Esophagus mucosa (tissue), 1 donor: ENCODE measurements at places on chromosomes 3 and 15. TPM values are rescaled to one million over a fixed set of nuclear protein-coding genes. Genes with fewer than 3 reads are reported as not detected.
A peak's percentile ranks its signal among the peaks of the same experiment; 100 is the strongest.

- no peak for ATAC-seq
Measured at GRCh38 chr3:29991198-29991597, 615.2 kb upstream of the TGFBR2 start.

- ATAC-seq = no peak
Measured at GRCh38 chr15:84658788-84659411, 901 bp upstream of the NMB start.

DNA sequence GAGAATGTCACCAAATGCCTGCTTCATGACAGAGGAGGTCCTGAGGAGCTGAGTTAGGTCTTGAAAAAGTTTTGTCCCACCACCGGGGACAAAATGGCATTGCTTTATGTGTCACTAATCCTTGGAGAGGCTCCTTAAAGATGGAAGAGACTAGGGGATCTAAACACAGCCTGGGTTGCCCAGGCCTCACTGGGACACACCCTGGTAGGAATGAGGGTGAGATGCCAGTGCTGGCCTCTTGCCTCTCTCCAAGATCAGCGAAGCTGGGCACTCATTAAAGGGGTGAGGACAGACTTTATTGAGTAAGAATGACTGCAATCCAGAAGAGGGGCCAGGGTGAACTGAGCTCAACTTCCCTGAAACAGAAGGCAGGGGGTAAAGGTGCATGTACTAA, 58.5 kb upstream of the KLF13 start:
- no peak for ATAC-seq

GRCh38 chr3:184538666-184539431, 22.7 kb upstream of the EPHB3 start:
- no peak for ATAC-seq

ARGFX gene
- total RNA-seq = not detected

DNA sequence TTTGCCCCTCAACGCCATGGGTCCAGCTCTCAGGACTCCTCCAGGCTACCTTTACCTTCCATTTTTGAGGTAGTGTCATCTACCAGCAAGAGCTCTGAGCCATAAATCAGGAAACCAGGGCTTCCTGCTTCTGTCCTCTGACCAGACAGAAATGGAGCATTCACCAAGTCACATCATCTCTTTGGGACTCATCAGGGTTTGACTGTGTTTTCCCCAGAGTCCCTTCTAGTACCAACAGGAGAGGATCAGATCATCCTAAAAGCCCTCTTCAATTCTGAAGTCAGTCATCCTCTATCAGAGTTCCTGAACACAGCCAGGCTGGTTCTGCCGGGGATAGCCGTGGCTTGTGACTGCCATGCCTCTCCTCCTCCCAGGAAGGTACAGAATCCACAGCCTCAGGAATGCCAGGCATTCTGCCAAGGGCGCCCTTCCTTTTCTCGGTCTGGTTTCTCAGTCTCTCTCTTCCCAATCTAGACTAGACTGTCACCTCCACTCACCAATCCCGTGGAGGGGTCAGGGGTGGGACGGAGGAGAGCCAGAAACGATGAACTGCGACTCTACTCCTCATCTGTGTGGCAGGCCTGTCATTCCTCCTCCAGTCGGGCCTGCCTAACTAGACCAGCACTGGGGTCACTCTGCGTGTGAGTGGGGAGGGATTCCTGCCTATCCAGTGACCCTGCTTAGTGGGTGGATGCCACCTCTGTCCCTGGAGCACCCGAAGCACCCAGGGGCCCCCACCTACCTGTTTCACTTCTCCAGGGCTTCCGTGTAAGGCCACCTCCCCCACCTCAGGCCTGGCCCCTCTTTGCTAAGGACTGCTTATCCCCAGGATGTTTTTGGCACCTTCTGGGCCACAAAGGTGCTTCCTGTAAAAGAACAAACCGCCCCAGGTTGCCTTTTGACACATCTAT, 30.9 kb downstream of the CCNL1 start:
- ATAC-seq = peak; percentile 5

- ATAC-seq = no peak
Measured at GRCh38 chr15:78453447-78453846, 15.4 kb downstream of the IREB2 start.

- ATAC-seq = no peak
Measured at GRCh38 chr3:79729096-79729495, 38.7 kb downstream of the ROBO1 start.

GRCh38 chr15:60458721-60459120, 20.2 kb downstream of the ICE2 start:
- no peak for ATAC-seq

GRCh38 chr3:196227629-196228493, 11.5 kb downstream of the SLC51A start:
- ATAC-seq = no peak

LTF gene
- 108 TPM for total RNA-seq

DNA sequence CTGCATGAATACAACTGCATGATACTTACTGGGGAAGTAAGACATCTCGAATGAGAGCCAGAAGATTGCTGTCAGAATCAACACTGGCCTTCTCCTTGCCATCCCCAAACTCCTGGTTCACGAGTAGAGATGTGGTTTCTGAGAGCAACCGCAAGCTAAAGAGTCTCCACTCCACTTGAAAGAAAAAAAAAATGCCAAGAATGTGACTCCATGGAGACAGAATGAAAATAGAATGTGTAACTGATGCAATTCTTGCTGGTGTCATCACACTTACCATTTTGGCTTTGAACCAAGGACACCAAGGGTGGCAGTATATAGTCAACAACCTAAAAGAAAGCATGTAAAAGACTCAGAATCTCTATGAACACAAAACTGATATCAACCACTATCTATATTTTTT, 280.4 kb downstream of the ULK4 start:
- ATAC-seq = no peak

GRCh38 chr3:106034313-106034712, 165.5 kb upstream of the CBLB start:
- ATAC-seq = no peak

SLC33A1 gene
- total RNA-seq = 11.8 TPM

GOLGA6D gene
- total RNA-seq = not detected

GRCh38 chr3:99330924-99331532, 307.4 kb upstream of the COL8A1 start:
- no peak for ATAC-seq

TM4SF18 gene
- total RNA-seq = 0.76 TPM

KBTBD8 gene
- total RNA-seq = 2.2 TPM

ADAMTSL3 gene
- total RNA-seq = 1.4 TPM

DNA sequence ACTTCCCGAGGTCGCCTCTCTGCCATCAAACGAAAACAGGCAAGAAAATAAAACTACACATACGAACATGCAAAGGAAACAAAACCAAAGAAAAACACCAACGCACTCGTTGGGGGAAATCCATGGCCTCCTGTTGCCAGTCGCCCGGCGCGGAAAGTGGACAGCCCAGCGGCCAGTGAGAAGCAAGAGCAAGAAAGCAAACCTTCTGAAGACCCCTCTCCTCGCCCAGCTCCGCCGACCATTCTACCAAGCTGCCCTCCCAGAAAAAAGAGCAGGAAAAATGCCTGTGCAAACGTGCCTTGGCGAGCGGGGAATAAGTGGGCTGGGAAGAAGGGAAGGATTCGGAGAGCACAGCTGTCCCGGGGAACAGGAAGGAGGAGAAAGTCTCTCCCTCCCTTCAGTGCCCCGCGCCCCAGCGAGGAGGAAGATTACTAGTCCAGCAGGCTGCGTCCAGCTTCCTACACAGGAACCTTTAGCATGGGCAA, 802 bp upstream of the NECTIN3 start:
- peak; percentile 17 for ATAC-seq

DNA sequence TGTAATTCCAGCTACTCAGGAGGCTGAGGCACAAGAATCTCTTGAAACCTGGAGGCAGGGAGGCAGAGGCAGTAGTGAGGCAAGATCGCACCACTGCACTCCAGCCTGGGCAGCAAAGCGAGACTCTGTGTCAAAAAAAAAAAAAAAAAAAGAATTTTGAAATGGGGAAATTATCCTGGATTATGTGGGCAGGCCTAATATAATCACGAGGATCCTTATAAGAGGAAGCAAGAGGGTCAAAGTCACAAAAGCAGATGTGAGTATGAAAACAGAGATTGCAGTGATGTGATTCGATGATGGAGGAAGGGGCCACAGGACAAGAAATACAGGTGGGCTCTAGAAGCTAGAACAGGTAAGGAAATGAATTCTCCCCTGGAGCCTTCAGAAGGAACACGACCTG, 159.6 kb downstream of the LEKR1 start:
- ATAC-seq = no peak

- no peak for ATAC-seq
Measured at GRCh38 chr15:25784876-25785640, 78.1 kb downstream of the ATP10A start.

GRCh38 chr3:195423818-195424217, 19.0 kb downstream of the ACAP2 start:
- no peak for ATAC-seq

SCN11A gene
- total RNA-seq = 0.04 TPM

ZBED2 gene
- 6.8 TPM for total RNA-seq

DNA sequence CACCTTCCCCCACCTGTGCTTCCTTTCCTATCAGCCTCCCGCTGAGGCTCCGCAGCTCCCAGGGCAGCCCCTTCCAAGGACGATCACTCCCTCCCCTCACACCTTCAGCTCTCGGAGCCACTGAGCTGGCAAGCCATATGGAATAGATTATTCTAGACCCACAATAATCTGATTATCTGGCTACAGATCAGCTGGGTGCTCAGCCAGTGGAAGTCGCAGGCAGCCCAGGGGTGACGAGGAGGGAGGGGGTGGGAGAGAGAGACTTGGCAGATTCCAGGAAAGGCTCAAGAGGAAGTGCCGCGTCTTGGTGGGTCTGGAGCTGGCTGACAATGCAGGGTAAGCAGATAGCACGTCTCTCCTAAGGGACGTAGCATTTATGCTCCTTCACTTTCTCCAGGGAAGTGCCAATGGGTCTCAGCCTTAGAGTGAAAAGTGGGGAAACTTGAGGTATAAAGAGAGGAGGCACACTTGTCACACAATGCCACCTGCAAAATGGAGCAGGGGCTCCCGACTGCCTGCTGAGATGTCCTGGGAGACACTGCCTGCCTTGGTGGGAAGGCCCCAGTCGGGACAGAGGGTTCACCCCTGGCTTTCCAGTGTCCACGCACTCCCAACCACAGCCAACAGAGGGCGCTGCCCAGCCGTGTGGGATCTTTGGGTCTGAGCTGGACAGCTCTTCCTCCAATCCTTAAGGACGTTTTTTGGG, 9.4 kb upstream of the MESP1 start:
- ATAC-seq = peak; percentile 88

DNA sequence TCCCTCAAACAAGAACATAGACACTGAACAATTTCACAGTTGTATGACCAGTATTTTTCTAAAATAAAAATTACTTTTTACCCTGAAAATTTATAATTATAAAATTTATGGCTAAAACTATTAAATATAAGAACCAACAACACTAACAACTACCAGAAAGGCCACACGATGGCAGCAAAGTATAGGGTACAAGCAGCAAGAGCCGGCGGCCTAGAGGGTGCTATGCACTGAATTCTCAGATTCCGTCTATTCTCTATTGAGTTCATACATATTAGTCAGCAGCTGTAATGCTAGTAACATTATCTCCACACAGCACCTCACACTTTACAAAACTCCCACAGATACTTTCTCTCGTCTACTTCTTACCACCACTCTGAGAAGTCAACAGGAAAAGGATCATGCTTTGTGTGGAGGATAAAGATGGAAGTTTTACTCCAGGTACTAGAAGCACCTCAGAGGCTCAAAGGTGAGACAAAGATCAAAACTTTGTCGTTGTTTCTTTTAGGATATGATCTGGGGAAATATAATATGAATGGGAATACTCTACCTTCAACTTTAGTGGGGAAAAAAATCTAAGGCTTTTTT, 160.5 kb downstream of the FGF12 start:
- ATAC-seq = peak; percentile 85

SNAP23 gene
- 34.4 TPM for total RNA-seq

TRPC1 gene
- 0.84 TPM for total RNA-seq

GRCh38 chr15:48458876-48459275, 127.6 kb downstream of the DUT start:
- ATAC-seq = no peak

- peak; percentile 42 for ATAC-seq
Measured at GRCh38 chr3:13069495-13069894, 3.7 kb downstream of the IQSEC1 start.

GRCh38 chr3:11077466-11077865, 76.8 kb upstream of the HRH1 start:
- ATAC-seq = peak; percentile 71

GRCh38 chr3:152586974-152587373, 248.0 kb upstream of the P2RY1 start:
- ATAC-seq = no peak

DPPA2 gene
- total RNA-seq = not detected

GRCh38 chr3:132549890-132550578, 47.0 kb upstream of the ACKR4 start:
- peak; percentile 53 for ATAC-seq

DNA sequence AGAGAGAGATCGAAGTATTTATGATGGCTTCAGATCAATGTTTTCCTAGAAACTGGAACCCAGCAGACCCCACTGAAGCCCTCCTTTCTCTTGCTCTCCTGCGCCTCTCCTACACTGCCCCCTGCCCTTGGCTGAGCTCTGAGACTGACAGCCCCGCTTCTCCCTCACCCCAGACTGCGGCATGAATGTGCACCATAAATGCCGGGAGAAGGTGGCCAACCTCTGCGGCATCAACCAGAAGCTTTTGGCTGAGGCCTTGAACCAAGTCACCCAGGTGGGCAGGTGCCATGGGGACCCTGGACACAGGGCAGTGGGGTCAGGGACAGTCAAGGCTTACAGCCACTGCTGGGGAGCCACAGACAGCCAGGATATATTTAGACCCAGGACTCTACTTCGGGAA, 23.7 kb downstream of the PRKCD start:
- no peak for ATAC-seq

- ATAC-seq = peak; percentile 90
Measured at GRCh38 chr15:90211440-90212143, 10.5 kb downstream of the SEMA4B start.

GRCh38 chr3:81394651-81395524, 366.6 kb downstream of the GBE1 start:
- no peak for ATAC-seq

DNA sequence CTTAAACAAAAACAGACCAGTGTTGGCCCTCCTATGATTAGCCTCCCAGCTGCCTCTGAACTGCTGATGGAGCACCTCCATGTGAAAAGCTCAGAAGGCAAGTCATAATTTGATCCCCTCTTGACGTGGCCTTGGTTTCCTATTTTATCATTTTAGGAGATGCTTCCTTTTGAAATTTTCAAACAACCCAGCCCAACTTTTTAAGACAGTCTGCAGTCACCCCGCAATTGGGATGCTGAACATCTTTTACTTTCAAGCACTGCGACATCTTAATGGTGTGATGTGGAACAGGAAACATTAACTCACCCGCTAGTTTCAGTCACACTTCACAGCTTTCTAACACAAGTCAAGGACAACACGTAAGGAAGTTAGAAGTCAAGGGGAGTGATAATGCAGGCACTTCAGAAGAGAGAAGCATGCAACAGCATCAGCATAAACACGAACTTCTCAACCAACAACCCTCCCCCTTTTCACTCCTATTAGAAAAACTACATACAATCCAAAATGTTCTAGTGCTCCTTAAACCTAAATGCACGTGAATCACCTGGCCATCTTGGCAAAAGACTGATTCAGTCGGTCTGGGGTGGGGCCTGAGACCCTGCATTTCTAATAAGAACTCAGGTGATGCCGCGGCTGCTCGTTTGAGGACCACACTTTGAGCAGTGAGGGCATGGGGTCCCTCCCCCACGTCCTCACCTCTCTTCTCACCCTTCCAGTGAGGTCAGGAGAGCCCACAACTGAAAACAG, 161.5 kb downstream of the FOXP1 start:
- ATAC-seq = peak; percentile 27
